Frontal cortex (tissue), 4 donors: ENCODE measurements at places on chromosomes 13 and 19. TPM values are rescaled to one million over a fixed set of nuclear protein-coding genes. Genes with fewer than 3 reads are reported as not detected.

PMIS2 gene
- total RNA-seq, result not detected

TINCR gene
- 0.41 TPM for total RNA-seq

ZNF221 gene
- 15.9 TPM for total RNA-seq

ZNF761 gene
- 18.8 TPM for total RNA-seq

CRLF1 gene
- total RNA-seq, result 2.4 TPM

TEX101 gene
- total RNA-seq, result not detected

NPHS1 gene
- 1.2 TPM for total RNA-seq

ZNF729 gene
- total RNA-seq, result not detected

ZNF524 gene
- 2.9 TPM for total RNA-seq
